Neural progenitor cell (in vitro differentiated cells): ENCODE measurements at places on chromosomes 7 and 10. TPM values are rescaled to one million over a fixed set of nuclear protein-coding genes. Genes with fewer than 3 reads are reported as not detected.

GRCh38 chr10:71124921-71125748 lies 87.2 kb upstream of the UNC5B start:
- no peaks in the 10 kb centered on the region for H3K27me3 ChIP-seq
- peaks cover 7% of the 10 kb centered on the region for H3K4me1 ChIP-seq
- H3K27ac ChIP-seq, result no peak overlapping the region
- H3K36me3 ChIP-seq, result no peaks in the 10 kb centered on the region
- no peak overlapping the region for H3K4me3 ChIP-seq

DNA sequence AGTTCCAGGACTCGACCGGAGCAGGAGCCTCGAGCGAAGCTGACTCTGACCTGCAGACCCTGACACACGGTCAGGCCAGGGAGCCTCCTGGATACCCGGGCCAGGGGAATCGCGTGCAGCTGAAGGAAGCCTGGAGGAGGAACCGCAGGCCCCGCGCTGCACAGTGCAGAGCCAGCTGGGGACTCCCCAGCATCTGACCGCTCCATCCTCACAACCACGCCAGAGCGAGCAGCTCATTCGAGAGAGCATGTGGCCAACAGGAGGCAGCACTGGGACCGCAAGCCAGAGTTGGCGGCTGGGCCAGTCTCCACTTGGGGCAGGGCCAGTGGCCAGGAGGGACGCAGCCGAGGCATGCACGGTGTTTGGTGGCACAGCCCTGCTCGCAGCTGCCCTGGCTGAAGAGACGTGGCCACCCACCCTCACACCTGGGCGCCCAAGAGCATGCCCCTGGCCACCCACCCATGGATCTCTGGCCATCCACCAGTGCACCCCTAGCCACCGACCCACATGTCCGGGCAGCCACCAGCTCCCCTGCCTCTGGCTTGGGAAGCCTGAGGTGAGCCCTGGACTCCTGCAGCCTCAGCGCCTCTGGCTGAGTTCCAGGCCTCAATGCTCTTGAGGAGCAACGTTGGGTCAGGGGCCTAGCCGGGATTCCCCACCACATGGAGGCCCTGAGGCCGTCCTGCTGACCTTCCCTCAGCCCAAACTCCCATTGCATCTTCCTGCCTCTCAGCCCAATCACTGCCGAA lies 213.9 kb downstream of the ELFN1 start:
- H3K4me1 ChIP-seq, result no peaks in the 10 kb centered on the region
- no peaks in the 10 kb centered on the region for H3K27me3 ChIP-seq
- H3K36me3 ChIP-seq, result no peaks in the 10 kb centered on the region
- H3K27ac ChIP-seq, result no peak overlapping the region

DNA sequence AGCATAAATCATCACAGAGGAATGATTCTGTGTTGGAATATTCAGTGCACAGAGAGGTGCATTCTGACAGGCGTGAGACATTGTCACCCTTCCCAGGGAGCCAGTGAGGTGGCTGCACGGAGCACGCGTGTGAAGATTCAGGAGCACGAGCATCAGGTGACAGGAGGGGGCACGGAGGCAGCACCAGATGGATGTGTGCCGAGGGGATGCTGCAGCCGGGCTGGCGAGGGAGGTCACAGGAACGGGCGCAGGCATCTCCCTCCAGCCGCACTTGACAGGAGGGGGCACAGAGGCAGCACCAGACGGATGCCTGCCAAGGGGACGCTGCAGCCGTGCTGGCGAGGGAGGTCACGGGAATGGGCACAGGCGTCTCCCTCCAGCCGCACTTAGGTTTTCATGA lies 66.5 kb downstream of the DIP2C start:
- peaks cover 47% of the 10 kb centered on the region for H3K4me1 ChIP-seq
- H3K27ac ChIP-seq, result no peak overlapping the region
- no peak overlapping the region for H3K4me3 ChIP-seq
- H3K36me3 ChIP-seq, result no peaks in the 10 kb centered on the region
- H3K27me3 ChIP-seq, result no peaks in the 10 kb centered on the region

C10orf105 gene
- total RNA-seq, result 0.39 and 1.5 TPM in 2 replicates

GRM3 gene
- 13.6 and 22.2 TPM in 2 replicates for total RNA-seq

NUP205 gene
- total RNA-seq, result 158 and 183 TPM in 2 replicates
